Left forelimb (tissue), 1 donor: ENCODE measurements at places on chromosomes 5 and 9.

- no peak for DNase-seq
Measured at GRCh38 chr5:176533390-176533789, 3.8 kb downstream of the RNF44 start.

GRCh38 chr9:121652021-121652837 lies 795 bp downstream of the DAB2IP start:
- DNase-seq, result no peak

DNA sequence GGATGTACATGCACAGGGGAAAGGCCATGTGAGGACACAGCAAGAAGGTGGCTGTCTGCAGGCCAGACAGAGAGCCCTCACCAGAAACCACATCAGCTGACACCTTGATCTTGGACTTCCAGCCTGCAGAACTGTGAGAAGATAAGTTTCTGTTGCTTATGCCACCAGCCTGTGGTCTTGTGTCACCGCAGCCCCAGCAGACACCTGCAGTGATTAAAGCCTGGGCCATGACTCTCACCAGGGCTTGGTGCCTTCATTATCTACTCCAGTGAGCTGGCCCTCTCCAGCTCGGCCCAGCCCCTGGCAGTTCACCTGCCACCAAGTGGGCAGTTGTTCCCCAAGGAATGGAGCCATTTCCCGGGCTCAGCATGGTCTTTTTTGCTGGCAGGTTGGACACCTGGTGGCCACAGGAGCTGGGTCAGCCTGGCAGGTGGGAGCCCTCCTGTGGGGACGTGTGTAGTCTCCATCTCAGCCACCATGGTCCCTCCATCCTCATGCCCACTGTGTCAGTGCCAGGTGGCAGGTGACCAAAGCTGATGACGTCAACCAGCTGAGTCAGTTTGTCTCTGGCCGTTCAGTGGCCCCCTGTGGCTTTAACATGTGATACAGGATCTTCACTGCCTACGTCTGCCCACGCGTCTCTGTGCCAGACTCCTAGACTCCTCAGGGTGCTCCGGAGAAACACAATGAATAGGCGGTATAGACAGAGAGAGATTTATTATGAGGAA lies 99.9 kb upstream of the PPP1R26 start:
- no peak for DNase-seq

DNA sequence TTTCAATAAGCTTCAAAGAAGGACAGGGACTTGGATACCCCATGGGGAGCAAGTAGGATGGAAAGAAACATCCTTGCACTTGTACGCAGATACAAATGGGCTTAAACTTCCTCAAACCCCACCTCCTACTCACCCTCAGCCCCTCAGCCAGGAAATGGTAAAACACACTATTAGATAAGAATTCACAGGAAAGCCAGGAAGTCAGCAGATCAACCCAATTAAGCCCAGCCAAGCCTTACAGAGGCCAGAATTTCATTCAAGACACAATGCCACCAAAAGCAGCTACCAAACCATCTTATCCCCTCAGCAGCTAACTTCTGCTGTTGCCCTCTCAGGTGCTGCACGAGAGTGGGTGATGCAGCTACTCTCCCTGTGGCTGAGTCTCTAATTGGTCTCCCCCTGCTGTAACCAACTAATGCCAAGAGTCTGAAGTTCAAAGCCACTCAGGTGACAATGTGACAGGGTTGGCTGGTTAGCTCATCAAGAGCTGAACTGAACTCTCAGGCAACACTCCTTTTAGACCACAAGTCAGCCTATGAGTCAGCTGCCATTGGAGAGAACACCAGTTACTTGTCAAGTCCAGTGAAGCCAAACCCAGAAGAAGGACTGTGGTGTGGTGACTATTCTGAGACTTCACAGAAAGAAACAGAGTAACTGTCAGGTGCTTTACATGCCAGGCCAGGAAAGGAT lies 201.9 kb downstream of the ZNF608 start:
- no peak for DNase-seq

DNA sequence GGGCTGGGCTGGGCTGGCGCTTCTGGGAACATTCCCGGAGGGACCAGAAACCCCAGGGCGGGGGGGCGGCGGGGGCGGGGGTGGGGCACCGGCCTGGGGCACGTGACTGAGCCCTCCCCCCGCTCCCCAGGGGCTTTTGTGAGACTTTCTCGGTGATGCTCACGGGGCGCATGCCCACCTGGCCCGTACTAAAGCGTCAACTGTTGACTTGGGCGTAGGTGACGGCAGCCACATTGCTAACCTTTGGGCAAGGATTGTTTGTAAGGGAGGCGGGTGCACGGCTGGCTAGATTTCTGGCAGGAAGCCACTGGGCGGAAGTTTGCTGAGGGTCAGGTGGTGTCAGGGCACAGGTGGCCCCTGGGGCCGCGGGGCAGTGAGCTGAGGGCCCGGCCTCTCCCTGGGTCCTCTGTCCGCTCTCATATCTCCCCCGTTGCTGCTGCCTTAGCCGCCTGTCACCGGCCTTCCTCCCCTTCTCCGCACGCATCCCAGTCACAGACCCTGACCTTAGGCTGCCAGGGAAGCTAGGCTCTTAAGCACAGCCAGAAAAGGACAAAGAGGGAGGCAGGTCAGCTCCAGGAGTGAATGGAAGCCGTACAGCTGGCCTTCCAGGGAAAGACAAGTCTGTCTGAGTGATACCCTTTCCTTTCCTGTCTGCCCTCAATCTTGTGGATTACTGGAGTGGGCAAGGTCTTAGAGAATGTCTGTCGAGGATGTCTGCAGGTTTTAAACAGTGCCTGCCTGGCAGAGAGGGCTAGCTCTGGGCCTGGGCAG lies 812 bp downstream of the CACFD1 start:
- DNase-seq, result no peak

DNA sequence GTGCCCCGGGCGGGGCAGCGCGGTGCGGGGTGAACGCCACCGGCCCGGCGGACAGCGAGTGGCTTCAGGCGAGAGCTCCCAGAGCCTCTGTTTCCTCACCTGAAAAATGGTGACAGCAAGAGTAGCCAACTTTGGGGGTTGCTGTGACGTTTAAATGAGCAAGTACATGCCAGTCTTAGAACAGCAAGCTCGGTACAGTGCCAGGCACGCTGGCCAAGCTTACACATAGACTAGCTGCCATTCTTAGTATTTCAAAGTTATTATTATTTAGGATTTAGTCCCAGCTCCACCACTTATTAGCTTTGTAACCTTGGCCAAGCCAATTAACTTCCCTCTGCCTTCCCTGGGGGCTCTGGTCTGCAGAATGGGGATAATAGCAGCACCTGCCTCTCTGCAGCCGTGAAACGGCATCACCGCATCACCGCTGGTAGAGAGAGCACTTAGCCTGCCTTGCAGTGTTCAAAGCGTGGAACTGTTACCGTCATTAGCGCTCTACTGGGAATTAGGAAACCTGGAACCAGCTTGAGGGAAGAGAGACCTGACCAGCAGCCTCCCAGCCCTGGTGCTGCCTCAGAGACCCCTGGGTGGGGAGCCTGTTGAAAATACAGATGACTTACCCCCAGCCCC lies at the start of gene C9orf50:
TSS of gene C9orf50 (minus strand) at position 433 of the 627 bp plus-strand sequence. CDS start 527 bp downstream, outside the sequence.
- DNase-seq, result no peak

DNA sequence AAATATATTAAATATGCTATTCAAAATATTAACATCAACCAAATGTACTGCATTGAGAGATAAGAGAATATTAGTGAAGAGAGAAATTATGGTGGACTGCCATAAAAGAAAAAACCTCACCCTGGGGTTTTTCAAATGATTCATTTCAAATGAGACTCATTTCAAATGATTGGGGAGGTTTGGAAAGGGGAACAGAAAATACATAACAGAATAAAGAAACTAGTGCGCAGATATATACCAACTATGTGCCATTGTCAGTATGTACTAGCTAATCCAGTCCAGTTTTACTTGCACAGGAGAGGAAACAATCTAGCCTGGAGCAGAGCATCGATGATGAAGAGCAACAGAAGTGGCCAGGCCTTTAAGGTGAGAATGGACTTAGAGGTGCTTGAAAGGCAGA lies 651.6 kb upstream of the RORB start:
- no peak for DNase-seq

DNA sequence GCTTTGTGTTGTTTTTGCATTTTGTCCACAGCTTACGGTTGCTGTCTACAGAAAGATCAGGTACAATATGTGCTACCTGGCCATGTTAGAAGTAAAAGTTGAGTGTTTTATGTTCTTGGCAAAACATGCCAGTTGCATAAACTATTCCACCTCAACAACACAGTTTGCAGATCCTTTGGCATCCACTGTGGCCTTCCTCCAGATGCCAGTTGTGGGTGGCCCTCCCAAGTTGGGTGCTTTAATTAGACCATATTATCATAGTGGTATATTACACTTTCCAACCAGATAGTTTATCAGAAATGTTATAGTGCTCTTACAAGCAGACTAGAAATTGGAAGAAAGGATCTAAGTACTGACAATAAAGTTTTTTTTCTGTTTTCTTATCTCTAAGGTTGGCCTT lies 386.9 kb upstream of the KCNN2 start:
- DNase-seq, result no peak

GRCh38 chr9:128102861-128103588 lies 24.5 kb downstream of the PTGES2 start:
- DNase-seq, result no peak

DNA sequence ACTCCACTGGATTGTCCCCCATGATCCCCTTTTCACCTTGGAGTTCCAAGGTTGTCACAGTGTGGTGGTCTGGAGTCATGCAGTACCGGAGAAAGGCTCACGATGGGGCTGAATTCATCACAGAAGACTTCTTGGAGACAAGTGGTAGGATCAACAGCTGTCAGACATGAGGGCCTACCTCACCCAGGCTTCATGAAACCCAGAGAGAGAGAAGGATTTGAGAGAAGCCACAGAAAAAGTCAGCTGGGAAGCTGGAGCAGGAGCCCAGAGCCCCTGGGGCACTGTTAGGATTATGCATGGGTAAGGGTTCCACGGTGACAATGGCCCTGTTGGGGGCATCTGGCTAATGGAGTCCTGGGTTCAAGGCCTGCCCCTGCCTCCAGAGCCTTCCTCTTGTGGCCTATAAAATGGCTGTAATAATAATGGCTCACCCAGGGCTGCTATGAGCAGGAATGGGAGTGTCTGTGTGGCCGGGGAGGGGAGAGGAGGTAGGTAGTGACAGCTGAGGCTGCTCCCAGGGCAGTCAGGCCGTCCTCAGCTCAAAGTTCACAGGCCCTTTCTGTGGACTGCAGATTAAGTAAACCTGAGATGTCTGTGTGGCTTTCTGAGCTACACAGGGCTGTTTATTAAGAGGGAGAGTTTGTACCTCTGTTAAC lies 910 bp downstream of the TRIM14 start:
- DNase-seq, result peak; percentile 49

- DNase-seq, result no peak
Measured at GRCh38 chr5:50445296-50445949, 4.3 kb upstream of the EMB start.

- no peak for DNase-seq
Measured at GRCh38 chr5:142870532-142871362, 100.6 kb downstream of the ARHGAP26 start.

- no peak for DNase-seq
Measured at GRCh38 chr5:109454731-109455505, 45.1 kb upstream of the PJA2 start.

DNA sequence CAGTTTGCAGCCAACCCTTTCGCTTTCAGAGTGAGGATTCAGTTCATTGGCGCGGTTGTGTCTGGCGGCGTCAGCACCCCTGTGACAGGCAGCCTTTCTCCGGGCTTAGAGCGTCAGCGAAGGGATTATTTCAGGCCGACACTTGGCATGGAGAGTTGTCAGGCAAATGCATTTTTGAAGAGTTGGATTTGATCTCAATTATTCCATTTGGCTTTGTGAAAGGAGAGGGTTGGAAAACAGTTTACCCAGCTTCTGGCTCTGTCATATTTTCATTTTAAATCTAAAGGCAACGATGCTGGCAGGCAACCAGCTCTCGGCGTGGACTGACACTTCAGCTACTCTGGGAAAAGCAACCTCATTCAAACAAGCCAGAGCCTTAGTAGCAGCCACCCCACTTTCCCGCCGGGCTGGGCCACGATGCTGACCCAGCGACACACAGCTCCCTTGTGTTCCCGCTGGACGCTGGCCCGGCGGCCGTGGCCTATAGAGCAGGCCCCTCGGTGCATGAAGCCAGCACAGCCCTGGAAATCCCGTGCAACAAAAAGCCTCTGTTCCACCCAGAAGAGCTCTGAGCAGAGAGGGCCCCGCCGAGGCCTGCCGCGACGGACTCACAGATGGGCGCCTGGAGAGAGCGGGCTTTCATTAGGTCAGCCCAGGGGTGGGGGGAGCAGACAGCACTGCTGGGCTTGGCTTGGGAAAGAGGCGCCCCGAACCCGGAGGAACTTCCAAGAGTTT lies 28.9 kb upstream of the LPCAT1 start:
- DNase-seq, result peak; percentile 79

DNA sequence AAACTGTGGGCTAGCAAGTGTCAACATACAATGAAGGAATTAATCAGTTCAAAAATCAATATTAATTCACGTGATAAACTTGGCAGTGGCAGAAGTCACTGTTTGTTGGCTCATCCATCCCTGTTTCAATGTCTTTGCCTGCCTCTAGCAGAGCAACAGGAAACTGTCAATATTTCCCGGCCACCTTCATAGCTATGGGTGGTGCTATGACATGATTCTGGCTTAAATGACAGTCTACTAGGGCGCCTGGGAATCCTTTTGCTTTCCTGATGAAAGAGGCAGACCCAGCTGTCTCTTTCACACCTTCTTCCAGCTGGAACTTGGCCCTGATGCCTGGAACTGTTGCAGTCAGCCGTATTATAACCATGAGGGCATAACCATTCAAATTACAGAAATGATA lies 72.1 kb upstream of the DNAH5 start:
- DNase-seq, result no peak

- DNase-seq, result no peak
Measured at GRCh38 chr9:75599126-75599525, 291.3 kb upstream of the PCSK5 start.

GRCh38 chr5:120153551-120153950 lies 310.5 kb upstream of the PRR16 start:
- DNase-seq, result no peak

DNA sequence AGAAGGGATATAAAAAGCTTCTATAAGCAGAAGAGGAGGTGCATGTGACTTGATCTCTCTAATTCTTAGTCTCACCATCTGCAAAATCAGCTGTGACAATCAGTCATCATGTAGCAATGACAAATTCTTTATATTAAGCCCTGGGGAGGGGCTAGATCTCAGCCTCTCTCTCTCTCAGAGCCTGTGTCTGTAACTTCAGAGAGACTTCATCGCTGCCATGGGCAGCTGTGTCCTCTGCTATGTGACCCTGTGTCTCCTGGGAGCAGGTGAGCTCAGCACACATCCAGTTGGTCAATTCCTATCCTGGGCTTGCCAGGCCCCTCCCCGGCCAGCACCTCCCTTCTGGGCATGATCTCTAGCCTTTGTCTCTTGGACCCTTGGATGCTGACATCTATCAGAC lies 109.6 kb downstream of the ANKRD18B start:
- DNase-seq, result no peak

GRCh38 chr9:7111413-7111812 lies 353.6 kb downstream of the KDM4C start:
- DNase-seq, result no peak

DNA sequence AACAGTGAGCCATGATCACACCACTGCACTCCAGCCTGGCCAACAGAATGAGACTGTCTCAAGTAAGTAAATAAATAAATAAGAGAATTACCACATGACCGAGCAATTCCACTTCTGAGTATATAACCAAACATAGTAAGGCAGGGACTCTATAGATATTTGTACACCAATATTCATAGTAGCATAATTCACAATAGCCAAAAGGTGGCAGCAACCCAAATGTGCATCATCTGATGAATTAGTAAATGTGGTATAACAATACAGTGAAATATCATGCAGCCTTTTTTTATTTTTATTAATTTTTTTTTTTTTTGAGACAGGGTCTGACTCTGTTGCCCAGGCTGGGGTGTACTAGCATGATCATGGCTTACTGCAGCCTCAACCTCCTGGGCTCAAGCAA lies 33.1 kb downstream of the ALDH7A1 start:
- no peak for DNase-seq
